ENCODE measurements at places on chromosomes 13 and 19.

- DNase-seq, result no peak
These were observed 473 bp upstream of the ITM2B start for GRCh38 chr13:48232420-48233045.

- peak; percentile 28 for DNase-seq
These were observed at the start of gene CALM3 for GRCh38 chr19:46601318-46602224. Gene CALM3 (plus strand): TSS chr19:46601330. CDS start chr19:46601435, 105 bp downstream.

DNA sequence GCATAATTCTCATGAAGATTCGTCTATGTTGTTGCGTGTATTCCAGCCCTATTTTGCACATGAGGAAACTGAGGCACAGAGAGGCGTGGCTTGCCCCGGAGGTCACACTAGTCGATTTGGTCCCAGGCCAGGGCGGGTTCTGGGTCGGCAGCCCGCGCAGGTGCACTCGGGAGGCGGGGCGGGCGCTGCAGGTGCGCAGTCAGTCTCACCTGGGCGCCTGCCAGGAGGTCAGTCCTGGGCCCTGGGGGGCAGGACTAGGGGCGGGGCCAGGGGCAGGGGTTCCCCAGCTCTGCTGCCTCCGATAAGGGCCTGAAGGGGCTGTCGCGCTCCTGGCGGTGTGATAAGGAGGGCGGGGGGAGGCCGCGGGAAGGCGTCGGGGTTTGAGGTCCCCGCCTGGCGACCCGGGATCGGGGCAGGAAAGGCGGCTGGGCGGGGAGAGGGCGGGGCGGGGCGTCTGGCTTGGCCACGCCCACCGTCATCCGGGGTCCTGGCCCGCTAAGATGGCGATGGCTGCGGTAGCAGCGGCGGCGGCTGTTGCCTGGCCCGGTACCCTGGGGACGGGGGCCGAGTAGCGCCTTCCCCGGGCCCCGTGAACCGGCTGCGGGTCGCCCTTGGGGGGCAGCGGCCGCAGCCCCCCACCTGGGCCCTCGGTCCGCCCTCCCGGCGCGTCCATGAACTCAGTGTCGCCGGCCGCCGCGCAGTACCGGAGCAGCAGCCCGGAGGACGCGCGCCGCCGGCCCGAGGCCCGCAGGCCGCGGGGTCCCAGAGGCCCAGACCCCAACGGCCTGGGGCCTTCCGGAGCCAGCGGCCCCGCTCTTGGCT, at the start of gene ATG4D:
TSS of gene ATG4D (plus strand) at position 485 of the 822 bp plus-strand sequence. CDS start at position 672, 187 bp downstream.
- DNase-seq, result peak; percentile 81

DNA sequence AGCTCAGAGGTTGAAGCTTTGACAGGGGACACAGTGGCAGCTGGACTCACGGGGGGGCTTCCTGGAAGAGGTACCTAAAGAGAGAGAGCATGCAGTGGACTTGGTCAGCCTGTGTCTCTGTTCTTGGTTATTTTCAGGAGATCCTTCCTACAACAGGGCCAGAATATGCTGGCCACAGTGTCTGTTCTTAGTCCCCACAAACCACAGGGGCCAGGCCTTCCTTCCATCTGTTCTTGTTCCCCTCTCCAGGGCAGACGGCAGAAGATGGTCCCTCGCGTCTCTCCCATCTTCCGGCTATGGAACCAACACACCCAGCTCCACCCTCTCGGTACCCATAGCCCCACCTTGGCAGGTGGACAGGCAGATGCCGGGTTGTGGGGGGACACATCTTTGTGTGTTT, 24.8 kb downstream of the MAST3 start:
- DNase-seq, result no peak

DNA sequence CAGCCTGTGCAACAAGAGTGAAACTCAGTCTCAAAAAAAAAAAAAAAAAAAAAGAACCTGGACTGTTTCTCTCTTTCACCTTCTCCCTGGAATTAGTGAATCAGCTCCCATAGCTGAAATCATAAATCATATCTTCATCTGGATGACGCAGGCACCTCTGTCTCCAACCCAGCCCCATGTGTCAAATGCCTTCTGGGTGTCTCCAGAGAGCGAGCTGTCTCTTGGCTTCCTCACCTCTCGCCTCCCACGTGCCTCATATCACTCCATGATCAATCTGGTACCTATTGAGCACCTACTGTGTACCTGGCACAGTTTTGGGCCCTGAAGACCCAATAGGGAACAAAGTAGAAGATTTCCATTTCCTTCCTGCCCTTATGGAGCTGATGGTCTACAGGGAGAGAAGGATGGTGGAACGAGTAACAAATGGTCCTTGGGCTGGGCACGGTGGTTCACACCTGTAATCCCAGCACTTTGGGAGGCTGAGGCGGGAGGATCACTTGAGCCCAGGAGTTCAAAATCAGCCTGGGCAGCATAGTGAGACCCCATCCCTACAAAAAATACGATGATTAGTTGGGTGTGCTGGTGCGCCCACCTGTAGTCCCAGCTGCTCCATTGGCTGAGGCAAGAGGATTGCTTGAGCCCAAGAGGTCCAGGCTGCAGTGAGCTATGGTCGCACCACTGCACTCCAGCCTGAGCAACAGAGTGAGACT, 2.5 kb downstream of the HSD11B1L start:
- no peak for DNase-seq

DNA sequence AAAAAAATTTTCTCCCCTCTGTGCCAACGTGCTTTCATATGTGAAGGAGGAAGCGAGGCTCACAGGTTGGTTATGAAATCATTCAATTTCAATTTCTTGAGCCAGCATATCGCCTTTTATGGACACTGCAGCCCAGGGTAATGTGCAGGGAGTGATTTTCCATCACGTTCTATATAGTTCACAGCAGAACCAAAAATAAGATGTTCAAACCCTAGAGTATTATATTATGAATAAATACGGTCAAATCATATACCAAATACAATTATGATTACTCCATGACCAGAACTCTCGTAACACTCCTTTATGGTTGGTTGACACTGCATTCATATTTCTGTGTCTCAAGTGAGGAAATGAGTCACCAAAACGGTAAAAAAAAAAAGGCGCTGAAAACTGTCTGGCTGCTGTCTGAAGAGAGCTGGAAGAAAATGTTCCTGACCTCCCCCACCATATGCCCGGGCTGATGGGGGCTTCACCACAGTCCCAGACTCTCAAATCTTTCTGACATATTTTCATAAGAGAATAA, 75.8 kb upstream of the UBAC2 start:
- peak; percentile 82 for DNase-seq

DNA sequence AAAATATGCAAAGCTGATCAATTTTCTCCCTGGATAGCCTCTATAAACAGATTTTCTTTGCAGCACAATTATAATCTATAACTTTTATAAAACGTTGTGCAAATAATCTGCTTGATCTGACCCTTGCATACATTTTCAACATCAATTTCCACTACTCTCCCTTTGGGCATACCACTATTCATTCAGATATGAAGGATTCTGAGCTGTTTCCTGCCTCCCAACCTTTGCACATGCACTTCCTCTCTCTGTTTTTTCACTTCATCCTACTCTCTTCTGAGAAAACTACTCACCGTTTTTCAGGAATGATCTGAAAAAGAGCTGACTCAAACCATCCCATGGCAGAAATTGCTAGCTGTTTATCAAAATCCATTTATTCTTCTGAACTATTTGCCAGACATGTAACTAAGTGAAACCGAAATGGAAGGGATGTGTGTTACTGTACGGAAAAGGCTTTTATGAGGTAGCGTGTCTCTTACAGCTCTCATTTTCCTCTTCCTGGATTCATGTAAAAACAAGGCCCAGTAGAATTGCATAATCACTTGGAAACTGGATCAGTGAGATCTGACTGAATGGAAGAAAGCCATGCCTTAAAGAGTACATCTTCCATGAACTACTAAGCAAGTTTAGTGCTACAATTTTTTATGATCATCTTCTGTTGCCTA, 1447.3 kb upstream of the MIR17HG start:
- DNase-seq, result no peak

GRCh38 chr13:20405691-20406090, 120.0 kb downstream of the CRYL1 start:
- DNase-seq, result no peak

DNA sequence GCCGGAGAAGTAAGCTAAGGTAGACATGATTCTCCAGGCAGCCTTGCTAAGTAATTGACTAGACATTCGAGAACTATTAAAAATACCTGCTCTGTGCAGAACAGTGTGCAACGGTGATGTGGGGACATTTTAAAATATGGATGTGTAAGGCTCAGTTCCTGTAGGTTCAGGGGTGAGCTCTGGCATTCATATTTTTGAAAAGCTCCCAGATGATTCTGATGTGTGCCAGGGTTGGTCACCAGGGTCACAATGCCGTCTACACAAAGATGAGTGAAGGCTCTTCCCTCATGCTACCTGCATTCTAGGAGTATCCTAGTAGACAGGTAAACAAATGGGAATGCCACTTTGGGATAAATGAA, 702 bp upstream of the EPSTI1 start:
- no peak for DNase-seq

DNA sequence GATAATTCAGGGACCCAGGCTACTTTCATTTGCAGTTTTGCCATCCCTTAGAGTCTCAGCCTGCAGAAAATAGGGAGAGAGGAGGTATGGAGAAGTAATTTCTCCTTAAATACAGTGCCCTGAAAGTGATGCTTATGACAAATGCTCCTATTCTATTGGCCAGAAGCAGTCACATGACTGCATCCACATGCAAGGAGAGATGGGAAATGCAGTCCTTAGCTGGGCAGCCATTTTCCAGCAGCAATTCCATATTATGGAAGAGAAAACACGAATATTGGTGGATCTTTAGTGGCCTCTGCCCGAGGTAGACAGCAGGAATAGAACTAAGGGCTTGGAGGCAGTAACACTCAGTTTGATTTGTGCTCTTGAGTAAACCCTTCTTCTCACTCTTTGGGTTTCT, 39.4 kb downstream of the VAV1 start:
- peak; percentile 48 for DNase-seq

- DNase-seq, result no peak
These were observed 44.0 kb upstream of the FLT1 start for GRCh38 chr13:28538932-28539331.

DNA sequence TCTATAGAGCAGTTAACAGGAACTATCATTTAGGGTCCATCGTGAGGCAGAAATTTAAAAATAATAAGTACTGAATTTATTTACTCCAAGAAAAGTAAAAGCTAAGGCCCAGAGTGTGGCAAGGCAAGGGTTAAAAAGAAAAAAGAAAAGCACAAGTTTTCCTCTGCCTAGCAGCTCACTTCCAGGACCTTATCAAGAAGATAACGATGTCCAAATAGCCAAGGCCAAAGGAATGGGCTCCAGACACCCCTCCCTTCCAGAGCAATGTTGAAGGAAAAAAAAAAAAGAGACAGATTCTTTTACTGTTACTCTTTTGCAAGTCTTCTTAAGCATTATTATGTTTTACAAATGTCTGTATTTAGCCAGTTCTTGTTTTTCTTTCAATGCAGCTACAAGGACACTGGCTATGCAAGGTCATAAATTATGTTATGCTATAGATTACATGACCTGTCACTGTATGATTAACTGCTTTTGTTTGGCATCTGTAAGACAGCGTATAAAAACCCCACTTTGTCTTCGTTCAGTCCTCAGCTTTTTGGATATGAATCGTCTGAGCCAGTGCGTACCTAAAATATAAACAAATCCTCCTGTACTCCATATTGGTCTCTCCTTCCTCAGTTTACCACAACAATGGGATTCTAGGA, 2.9 kb upstream of the ZNF700 start:
- DNase-seq, result no peak

DNA sequence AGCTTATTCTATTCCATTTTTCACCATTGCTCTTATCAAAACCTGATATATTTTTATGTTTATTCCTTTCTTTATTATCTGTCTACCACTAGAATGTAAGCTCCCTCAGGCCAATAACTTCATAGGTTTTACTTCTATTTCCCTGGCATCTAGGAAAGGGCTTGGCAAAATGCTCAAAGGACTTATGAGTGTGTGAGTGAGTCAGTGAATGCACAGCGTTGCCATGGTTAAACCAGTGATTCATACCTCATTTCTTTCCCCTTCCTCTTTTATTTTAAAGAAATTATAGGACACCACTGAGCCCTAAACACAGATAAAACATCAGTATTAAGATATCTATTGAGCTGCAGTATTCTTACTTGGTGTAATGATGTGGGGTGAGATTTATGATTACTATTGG, 162.1 kb downstream of the GPC6 start:
- no peak for DNase-seq

DNA sequence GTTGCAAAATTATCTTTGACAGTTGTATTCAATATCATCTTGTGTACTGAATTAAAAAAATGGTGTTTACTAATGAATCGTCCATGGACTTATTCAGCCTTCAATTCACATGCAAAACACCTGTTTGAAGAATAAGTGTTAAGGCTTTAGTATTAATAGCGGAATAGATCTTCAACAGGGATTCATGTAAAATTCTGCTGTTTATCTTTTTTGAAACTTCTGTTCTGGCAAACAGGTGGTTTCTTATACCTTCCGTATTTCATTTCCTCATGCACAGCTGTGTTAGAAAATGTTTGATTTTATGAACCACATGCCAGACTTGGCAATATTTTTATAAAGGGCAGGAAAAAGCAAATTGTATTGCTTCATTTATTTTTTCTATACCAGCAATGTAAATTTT, 255.7 kb downstream of the DACH1 start:
- DNase-seq, result no peak

DNA sequence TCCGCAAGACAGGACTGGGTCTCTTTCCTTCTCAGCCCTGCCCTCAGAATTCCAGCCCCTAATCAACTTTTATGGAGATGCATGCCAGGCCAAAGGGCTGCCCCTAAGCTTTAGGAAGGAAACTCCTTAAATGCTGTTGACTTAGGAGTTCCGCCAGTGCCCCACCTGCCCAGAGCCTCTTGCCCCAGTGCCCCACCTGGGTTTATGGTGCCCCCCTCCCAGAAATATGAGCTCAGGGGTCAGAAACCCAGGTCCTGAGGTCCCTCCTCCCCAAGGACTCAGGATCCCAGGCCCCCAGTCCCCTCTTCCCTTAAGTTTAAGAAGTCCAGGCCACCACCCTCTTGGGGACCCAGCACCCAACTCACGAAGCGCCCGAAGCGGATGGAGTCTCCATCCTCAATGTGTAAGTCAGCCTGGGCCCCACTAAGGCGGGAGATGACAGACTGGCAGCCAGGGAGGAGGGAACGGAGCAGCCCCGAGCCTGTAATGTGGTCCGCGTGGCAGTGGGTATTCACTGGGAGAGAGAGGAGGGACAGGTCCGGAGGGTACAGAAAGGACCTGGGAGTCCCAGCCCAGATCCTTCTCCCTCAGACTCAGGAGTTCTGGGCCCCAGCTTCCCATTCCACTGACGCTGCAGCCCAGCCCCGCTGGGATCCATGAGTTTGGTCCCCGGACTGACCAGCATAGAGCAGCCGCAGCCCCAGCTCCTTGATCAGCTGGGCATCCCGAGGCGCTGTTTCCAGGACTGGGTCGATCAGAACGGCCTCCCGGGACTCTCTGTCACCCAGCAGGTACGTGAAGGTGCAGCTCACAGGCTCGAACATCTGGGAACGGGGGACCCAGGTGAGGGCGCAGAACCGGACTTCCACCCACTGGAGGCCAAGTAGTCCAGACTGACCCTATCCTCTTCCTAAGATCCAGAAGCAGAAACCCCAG, 897 bp downstream of the ETHE1 start:
- DNase-seq, result peak; percentile 40

GRCh38 chr13:36875961-36876360, 44.1 kb downstream of the SMAD9 start:
- DNase-seq, result no peak

GRCh38 chr13:22162889-22163288, 492.0 kb downstream of the FGF9 start:
- peak; percentile 41 for DNase-seq

GRCh38 chr13:75181906-75182305, 300.1 kb downstream of the TBC1D4 start:
- no peak for DNase-seq

All from activated CD4-positive, alpha-beta T cell treated with anti-CD3 and anti-CD28 coated beads, Interleukin-10, Interleukin-2, amounts not matched to agents 100 ng/mL and 50 ng/mL, durations not matched to agents 16 hours and 8 hours (primary cell).